ENCODE measurements at places on chromosomes 16 and 17. TPM values are rescaled to one million over a fixed set of nuclear protein-coding genes. Genes with fewer than 3 reads are reported as not detected.

The ENPP7 gene
- polyA plus RNA-seq, result not detected

The CCDC154 gene
- not detected for polyA plus RNA-seq

DNA sequence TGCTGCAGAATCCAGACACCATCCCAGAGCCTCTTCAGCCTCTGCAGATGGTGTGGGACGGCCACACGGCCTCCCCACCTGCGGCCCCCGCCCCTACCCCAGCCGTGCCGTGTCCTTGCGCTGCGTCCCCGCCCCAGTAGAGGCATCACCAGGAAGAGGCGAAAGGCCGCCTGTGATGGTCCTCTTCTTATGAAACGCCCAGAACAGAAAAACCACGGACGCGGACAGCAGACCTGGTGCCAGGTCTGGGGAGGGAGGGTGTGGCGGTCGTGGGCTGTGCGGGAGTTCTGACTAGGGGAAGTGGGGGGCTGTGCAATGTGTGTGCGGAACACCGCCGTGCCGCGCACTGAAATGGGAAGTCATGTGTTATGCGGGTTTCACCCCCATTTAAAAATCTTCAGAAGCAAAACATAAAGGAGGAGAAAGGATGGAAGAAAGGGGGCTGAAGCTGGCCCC is 25.5 kb downstream of the ACSF3 start:
- no peak for DNase-seq

DNA sequence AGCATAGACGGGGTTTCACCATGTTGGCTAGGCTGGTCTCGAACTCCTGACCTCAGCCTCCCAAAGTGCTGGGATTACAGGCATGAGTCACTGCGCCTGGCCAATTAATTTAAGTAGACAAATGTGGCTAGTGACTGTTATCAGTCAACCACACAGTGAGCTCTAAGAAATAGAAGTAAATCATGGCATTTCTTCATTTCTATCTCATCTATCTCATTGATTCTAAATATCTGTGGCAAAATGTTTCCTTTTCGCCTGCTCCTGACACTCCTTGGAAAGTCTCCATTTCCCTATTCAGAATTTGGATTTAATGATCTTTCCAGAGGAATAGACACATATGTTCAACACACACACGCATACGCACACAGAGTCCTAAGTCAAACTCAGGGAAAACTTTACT is 81.3 kb downstream of the HIC1 start:
- no peak for DNase-seq

GRCh38 chr17:75901727-75902126 is 3.0 kb downstream of the MRPL38 start:
- no peak for DNase-seq

GRCh38 chr16:16196099-16196498 is 27.2 kb downstream of the ABCC6 start:
- no peak for DNase-seq

DNA sequence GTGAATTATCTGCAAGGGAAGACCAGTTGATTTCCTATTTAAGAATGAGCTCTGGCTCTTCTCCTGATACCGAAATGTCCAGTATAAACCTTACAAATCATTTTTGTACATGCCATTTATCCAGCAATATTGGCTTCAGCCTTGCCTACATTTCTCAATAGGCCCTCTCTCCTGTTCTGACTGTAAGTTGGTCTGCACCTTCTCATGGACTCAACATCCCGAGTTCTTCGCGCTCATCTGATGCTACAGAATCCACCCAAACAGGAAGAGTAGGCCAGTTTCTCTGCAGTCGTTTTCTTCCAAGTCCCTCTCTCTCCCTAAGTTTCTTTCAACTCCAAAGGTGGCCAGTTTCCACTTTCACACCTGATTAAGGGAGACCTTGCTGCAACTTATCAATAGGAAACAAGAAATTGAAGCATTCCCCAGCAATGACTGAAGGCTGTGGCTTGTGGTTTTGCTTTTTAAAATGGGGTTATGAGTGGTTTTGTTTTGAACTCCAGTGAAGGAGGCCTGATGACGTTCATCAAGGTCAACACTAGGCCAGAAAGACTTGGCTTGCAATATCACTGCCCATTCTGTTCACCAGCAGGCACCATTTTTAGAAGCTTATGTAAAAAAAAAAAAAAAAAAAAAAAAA is 383.0 kb downstream of the MAF start:
- DNase-seq, result no peak

- no peak for DNase-seq
These were observed 114.8 kb upstream of the C16orf82 start for GRCh38 chr16:26951950-26952349.

- DNase-seq, result no peak
These were observed 504.3 kb downstream of the XYLT1 start for GRCh38 chr16:16966439-16966838.

DNA sequence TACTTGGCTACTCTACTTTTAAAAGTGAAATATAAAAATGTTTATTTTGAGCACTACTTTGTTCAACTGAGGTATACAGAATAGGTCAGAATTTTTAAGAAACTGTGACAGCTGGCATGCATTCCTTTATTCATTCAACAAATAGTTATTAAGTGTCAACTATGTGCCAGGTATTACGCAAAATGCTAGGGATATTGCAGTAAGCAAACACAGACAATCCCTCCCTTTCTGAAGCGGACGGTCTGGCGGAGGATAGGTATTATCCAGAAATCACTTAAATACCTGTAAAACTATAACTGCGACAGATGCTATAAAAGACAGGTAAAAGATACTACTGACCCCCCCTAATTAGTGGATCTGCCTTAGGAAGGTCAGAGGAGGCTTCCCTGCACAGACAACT is 26.1 kb downstream of the METTL16 start:
- peak; percentile 32 for DNase-seq

DNA sequence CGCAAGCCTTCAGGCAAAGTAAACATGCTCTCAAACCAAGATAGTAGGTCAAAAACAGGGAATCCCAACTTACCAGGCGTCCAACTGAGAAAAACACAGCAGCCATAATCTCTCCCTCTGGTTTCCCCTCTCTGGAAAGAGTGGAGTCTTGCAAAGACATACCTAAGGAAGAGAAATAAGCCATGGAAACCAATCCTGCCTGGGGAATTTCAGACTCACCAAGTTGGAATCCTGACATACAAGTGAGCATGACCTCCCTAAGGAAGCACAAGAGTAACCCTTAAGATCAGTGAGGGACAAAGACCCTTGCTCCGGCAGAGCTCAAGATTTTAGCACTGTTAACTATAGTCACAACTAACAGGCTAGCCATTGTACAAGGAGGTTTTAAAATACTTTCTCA is 4.1 kb downstream of the ZNF624 start:
- no peak for DNase-seq

DNA sequence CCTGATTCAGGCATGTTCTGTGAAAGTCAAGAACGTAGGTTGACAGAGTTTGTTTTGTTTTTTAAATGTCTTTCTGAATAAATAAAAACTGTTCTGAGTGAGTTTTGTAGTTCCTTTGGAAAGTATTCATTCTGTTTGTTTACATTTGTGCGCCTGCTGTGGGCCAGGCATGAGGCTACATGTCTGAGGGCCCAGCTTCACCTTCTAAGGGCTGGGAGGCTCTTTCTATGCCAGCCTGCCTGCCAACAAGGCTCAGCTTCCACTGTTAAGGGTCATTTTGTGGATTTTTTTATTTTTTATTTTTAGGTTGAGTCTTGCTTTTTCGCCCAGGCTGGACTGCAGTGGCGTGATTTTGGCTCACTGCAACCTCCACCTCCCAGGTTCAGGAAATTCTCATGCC is 6.1 kb downstream of the WWOX start:
- peak; percentile 49 for DNase-seq

GRCh38 chr16:75019007-75019406 is 20.2 kb downstream of the ZNRF1 start:
- no peak for DNase-seq

Measured in mammary epithelial cell (primary cell).